Activated T-cell treated with anti-CD3 and anti-CD28 coated beads, Interleukin-2, amount 50 U/mL, for 24 hours (primary cell): ENCODE measurements at places on chromosomes 6 and 20.

- no peak for DNase-seq
Measured at GRCh38 chr20:48668451-48668946, 159.3 kb downstream of the PREX1 start.

DNA sequence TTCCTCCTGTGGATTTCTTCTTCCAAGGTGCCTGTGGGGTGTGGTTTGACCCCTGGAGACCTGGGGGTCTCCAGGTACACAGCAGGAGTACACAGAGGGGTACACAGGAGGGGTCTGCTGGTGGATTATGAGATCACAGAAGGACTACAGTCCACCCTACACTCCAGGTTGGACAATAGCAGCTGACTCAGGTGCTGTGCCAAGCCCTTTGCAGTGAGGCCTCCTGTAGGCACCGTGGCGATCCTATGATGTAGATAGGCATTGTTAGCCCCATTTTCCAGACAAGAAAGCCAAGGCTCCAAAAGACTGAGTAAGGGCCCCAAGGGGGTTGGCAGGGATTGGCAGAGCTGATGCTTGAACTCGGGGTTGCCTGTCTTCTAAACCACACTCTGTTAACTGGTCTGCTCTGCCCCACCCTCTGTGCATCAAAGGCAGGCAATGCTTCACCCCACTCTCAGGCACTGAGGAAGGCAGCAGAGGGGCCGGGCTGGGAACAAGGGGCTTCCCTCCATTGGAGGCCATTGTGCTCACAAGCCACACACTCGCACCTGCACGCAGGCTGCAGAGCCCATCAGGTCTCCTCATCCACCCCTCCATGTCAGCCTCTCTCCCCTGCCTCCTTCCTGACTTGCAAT lies 77.5 kb upstream of the SIRPA start:
- DNase-seq, result no peak

- DNase-seq, result no peak
Measured at GRCh38 chr6:105113422-105113821, 66.4 kb downstream of the POPDC3 start.

DNA sequence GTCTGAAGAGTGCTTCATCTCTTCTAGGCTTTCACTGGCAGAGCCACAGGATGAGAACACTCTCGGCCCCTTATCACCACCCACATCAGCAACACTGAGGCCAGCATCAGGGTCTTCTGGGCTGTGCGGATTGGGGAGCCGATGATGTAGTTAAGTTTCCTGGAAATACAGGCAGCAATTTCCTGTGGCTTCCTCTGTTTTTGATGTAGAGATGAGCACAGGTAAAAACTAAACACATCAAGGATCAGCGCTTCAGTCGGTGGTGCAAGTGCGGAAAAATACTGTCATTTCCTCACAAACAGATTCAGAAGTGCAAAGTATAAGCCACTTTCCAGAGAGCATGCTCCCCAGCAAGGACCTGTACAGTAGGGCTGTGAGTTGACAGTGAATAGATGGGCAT lies 62.6 kb downstream of the BACH2 start:
- DNase-seq, result peak; percentile 75

DNA sequence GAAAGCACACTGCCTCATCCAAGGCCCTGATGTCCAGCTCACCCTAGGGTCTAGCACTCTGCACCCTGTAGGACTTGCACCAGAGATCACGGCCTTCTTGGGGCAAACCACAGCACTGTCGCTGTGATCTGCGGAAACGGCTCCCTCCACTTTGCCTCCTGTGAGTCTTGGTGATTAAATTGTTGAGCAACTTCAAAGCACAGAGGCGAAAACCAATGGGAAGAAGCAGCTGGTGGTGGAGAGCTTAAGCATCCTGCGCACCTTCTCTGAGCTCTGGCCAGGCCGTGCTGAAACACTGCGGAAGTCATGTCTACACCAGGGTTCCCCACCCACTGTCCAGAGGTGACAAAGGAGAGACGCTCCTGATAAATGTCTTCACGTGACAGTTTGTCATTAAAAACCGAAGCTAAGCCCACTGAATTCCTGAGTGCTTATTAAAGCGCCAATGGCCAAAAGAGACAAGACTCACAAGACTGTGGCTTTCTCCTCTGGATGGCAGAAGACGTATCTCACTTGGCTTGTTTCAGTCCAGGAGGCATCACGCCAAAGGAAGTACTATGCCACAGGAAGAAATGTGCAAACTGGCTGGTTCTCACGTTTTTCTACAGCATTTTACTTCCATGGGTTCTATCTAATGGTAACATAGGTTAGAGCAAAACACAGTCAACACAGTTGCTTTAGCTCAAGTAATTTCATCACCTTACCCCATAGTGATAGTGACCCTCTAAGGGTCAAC lies 3.1 kb downstream of the RAMACL start:
- no peak for DNase-seq

DNA sequence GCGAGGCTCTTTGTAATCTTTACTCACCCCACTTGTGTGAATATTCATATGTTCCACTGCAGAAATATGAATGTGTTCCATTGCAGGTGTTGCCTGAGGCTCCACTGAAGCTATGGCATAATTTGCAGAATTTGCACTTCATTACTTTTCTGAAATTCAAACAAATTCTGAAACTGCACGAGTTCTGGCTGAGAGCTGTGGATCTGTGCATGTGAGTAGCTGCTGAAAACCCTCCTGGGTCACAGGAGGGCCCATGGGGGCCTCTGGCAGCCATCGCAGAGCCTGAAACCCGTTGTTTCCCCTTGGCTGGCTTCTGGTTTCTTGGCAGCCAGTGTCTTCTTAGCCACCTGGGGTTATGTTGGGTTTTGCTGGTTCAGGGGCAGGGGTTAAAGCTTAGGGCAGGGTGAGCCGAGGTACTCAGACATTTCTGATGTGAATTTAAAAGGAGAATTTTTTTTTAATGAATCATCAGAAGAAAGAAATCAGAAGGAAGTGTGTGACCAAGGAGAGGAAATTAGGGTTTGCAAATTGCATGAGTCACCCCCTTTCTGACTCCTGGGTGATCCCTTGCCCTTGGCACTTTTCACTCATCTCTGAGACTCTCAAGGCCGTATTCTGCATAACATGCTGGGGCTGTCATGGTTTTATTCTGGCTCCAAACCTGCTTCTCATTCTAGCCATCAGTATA lies 40.6 kb downstream of the TOX2 start:
- peak; percentile 72 for DNase-seq

DNA sequence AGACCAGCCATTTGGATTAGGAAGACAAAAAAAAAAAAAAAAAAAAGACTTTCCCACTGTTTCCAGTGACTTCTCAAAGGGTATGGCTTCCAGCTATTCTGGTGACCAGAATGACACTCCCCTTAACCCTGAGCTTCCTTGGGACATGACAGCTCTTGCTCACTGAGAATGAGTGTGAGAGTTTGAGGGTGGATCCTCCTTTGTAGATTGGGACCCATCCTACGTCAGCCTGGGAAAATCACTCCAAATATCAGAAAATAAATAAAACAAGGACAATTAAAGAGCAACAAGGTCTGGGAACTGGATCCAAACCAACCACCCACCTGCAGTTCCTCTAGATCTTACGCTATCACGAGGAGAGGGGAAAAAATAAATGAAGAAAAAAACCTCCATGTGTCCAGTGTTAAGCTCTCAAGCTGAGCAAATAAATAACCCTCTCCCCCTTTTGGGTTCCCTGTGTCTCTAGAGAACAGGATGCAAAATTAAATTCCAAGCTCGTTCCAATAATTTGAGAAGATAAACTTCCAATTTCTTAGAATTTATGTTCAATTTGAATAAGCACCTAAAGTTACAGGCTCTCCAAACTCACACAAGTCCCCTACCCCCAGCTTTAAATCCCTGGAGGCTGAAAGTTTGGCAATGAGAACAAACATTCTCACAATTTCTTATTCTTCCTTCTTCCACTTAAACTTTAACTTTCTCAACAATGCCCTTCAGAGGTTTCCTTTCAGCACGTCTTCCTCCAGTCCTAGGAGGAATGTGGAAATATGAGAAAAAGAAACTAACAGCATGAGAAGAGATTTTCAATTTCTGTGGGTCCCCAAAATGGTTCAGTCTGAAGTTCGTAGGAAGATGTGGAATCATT lies 170.2 kb downstream of the MTFR2 start:
- DNase-seq, result no peak

DNA sequence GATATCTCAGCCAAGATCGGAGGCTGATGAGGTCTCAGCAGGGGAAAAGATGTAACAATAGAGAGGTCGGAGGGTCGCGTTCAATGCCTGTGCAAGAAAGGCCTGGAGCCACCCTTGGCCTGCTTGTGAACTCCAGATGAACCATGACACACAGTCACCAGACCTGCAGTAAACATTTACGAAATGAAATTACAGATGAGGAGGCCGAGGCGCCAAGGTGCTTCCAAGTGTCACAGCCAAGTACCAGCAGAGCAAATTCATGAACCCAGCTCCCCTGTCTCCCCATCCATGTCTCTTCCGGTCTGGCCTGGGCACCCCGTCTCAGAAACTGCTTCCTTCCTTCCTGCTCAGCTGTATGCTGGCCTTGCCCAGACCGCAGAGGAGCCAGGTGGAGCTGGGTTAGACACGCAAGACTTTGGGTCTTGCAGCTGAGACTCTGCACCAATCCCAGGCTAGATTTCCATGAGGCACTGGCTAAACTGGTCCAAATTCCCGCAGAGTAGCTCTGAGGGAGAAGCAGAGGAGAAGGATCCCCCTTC lies 48.1 kb downstream of the CHMP4B start:
- peak; percentile 51 for DNase-seq

DNA sequence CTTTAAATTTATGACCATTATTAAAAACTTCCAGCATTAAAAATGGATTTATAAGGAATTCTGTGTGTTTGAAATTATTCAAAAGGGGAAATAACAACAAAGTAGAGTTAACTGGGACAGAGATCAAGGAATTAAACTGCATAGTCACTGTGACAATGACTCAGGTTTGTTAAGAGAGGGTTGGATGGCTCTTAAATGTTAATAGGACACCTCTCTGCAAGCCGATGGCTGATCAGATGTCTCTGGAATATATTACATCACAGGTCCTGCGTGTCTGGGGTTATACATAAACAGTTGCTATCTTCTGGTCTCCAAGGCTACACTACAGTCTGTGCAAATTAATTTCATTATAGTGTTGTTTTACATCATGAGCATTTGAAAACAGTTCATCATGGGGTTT lies 574.3 kb downstream of the COL12A1 start:
- no peak for DNase-seq

GRCh38 chr6:11426571-11426970 lies 111.0 kb upstream of the TMEM170B start:
- DNase-seq, result no peak

DNA sequence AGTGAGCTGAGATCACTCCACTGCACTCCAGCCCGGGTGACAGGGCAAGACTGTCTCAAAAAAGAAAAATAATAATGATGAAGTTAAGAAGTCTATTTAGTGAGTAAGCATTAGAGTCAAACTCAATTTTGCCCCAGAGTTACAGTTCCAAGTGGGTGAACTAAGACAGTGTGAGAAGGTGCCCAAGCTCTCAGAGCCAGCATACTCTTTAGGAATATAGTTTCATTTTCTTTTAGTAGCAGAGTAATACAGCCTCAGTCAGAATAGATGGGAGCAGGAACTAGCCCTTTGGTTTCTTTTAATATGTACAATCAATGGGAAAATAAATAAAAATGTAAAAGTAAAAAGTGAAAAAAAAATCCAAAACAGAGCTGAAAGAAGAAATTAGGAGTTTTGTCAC lies 87.0 kb upstream of the ADGRF1 start:
- DNase-seq, result no peak

DNA sequence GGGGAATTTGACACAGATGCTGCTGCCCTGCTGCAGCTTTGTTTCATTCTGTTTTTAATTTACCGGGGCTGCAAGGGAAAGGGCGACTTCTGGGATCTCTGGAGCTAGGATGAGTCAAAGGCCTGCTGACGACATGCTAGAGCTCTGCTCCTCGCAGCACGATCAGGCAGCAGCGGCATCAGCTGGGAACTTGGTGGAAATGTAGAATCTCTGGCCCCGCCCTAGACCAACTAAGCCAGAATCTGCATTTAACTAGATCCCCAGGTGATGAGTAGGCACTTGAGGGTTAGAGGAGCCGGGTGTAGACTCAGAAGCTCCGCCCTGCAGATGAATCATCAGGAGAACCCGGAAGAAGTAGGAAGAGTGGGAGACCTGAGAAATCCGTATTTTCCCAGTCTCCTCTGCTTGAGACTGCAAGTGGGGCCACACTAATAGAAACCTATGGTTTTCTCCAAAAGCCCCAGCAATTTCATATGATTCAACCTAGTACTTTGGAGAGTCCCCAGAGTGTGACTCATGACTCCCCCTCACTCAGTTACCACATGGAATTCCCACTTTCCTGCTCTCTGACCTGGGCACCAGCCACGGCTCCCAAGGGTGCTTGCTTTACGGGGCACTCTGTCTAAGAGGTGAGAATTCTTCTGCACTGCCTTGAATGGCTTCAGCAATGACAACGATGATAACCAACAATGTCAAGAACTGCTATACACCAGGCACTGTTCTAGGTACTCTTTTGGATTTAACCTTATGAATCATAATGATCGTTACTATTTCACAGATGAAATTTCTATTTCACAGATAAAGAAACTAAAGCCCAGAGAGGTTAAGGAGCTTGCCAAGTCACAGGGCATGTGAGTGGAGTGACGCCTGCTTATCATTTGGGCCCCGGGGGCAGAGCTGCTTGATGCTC lies 18.1 kb downstream of the TUBB2B start:
- peak; percentile 80 for DNase-seq

- no peak for DNase-seq
Measured at GRCh38 chr20:25324412-25324811, 66.2 kb downstream of the ABHD12 start.

DNA sequence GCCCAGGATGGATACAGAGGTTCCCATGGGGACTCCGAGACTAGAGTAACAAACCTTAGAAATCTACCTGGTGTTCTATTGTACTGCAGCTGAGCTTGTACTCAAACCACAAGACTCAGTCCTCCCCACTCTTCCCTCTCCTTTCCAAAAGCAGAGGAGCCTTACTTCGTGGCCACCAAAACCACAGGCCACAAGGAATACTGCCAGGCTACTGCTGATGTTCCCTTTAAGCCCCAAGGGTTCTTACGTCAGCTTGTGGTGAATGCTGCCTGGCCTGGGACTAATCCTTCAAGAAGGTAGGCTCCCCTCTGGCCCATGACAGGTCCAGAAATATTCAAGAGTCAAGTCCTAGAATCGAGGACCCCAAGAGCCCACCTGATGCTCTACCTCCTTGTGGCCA lies 10.5 kb upstream of the DEFB128 start:
- no peak for DNase-seq

DNA sequence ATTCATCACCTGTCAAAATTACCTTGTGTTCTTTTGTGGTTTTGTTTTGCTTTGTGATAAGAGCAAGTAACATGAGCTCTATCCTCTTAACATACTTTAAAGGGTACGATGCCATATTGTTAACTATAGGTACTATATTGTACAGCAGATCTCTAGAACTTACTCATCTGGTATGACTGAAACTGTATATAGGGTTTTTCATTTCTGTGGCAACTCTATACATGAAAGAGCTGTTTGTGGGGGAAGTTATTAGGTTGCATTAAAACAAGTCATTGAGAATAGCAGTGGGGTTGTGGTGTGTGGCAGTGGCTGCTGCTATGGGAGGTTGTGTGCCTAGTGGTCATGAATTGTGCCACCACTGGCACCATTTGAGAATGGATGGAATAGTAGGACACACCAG lies 268.4 kb downstream of the KCNQ5 start:
- no peak for DNase-seq

- DNase-seq, result no peak
Measured at GRCh38 chr6:5278565-5279120, 17.3 kb downstream of the FARS2 start.
